ENCODE measurements at places on chromosomes 7 and 10.

GRCh38 chr7:44265728-44266127 is 59.7 kb downstream of the CAMK2B start:
- DNase-seq, result no peak

DNA sequence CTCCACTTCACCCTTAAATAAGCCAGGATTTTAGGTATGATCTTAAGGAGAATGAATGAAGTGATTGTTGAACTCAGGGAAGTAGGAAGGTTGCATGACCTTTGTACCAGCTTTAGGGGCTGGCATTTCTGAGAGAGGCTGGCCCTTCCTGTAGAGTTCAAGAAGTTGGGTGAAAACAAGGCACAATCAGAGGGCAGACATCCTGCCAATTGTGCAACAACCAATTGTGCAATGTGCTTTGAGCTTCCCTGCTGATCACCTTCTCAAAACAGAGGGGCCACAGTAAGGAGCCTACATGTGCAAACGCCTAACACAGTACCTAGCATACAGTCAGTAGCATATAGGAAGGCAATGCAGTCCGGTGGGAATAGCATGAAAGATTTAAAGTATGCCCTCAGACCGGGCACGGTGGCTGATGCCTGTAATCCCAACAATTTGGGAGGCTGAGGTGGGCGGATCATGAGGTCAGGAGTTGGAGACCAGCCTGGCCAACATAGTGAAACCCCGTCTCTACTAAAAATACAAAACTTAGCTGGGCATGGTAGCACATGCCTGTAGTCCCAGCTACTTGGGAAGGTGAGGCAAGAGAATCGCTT is 5.4 kb downstream of the CPVL start:
- no peak for DNase-seq

DNA sequence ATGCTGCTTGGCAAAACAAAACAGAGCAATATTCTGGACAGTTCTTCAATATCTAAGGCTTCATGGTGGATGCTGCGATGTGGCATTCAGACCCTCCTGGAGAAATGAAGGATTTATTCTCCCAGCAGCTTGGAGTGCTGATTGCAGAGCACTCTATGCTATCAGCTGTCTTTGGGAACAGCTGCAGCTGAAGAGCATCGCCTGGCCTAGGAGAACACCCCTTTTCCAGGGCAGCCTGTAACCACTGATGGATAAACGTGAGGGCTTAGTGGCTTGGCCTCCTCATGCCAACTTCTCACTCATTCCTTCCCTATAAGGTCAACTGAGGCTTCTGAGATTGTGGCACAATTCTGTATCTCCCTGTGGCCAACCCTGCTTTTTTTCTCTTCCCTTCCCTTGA is 638.1 kb upstream of the CNTNAP2 start:
- no peak for DNase-seq

- no peak for DNase-seq
Measured at GRCh38 chr10:132607491-132607890, 69.9 kb downstream of the INPP5A start.

DNA sequence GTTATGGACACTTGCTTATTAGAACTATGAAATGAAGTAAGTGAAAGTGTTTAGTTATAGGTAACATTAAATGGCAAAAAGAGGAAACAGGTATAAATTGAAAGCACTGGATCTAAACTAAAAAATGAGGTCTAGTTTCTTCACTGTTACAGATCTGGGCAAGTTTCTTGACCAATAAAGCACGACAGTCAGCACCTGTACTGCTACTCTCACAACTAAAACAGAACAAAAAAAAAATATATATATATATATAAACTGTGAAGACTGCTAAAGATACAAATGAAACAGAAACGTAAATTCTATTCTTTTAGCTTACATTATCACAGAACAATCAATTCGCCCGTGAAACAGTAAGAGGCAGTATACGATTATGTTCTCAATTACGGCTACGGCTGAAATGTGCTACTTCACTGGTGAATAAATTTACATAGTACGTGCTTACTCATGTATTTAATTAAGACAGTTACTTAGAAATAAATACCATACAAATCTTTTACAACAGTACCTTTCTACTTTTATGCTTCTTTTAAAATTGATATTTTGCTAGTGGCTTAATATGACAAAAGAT is 4.2 kb downstream of the AHR start:
- DNase-seq, result no peak

- DNase-seq, result no peak
Measured at GRCh38 chr10:69634759-69635425, 4.8 kb downstream of the FAM241B start.

Data from stimulated activated CD8-positive, alpha-beta memory T cell treated with anti-CD3 and anti-CD28 coated beads, Interleukin-12 subunit alpha, Interleukin-12 subunit beta, amount 100 ng/mL, for 4 hours (primary cell).